Omental fat pad (tissue), 4 donors: ENCODE measurements at places on chromosomes 1 and 21. TPM values are rescaled to one million over a fixed set of nuclear protein-coding genes. Genes with fewer than 3 reads are reported as not detected.

DNA sequence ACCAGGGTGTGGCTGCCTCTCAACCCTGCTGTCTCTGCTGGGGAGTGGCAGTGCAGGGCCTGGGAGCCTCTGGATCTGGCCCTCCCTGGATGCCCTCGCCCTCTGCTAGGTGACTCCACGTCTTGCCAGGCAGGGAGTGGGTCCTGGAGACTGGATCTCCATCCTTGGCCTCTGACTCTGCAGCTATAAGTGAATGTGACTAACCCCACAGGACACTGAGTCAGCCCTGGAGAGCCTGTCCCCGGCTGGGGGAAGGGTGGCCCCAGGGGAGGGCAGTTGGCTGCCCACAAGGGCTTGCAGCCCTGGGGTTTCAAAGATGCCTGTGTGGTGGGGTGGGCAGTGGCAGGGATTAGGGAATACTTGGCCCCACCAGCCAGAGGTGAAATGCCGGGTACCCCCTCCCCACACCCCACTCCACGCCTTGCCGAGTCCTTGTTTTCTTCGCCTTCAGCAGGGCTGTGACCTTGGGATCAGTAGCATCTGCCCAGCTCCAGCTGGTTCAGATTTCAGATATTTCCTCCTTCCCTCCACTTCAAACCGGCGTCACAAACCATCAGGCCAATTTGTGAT lies 1.9 kb upstream of the MYBPH start:
- no peak for DNase-seq

DNA sequence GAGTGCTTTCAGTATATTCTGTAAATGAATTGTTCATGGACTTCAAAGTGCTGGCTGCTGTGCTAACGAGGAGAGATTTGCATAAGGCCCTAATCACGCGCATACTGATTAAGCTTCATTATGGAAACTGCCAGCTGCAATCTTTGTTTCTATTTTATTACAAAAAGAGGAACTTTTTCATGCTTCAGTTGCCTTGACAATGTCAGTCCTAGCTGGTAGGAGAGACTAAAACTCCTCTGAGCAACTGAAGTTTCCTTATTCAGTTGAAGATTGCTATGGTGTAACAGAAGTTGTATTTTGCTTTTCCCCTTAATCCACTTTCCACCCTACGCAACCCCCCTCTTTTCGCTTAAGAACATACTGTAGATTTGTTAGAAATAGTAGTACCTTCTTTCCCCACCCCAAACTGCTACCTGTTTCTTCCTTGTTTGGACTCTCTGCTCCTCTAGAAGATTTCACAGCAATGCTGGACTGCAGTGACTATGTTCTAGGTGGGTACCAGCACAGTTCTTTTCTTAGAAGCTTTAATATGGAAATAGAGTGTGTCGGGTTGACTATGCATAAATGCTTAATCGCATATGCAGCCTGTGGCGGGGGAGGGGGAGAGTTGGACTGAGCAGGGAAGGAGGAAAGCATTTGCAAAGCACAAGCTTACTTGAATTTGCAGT lies 108.3 kb downstream of the POU2F1 start:
- DNase-seq: no peak

DNA sequence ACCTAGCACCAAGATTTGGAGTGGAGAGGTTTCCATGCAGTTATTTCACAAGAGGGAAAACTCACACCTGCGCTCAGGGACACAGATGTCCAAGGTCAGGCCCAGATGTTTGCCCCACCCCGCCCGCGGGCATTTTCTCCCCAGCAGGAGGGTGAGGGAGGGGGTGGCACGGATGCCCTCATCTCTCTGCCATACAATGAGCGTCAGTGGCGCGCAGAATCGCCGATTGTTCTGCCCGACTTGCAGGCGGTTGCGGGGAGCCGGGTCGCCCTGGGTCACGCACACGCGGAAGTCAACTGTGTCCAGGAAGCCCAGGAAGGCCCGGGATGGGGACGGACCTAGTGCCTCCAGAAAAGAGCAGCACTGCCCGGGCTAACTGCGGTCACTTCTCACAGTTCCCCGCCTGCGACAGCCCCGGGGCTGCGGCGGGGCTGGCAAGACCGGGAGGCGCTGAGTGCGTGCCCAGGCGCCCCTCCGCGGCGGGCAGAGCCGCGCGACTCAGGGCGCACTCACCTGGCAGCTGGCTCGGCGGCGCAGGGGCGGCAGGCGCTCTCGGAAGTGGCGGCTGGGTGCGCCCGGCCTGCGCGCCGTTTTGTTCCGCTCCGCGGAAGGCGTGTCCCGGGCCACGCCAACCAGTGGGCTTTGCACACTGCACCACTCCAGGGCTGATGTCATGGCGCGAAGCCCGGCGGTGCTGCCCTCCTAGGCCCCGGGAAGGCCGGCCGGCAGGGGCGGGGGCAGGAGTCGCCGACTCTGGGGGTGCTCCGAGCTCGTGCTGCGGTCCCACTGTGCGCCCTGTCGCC lies at the start of gene CSRP1:
CSRP1 (minus strand) TSS at position 567 of the 803 bp plus-strand sequence. CDS start 10,820 bp downstream, outside the sequence.
- DNase-seq: no peak

GRCh38 chr1:228151180-228151925 lies 1.6 kb downstream of the GJC2 start:
- no peak for DNase-seq

GRCh38 chr1:100862591-100862990 lies 32.1 kb downstream of the EXTL2 start:
- no peak for DNase-seq

GRCh38 chr1:43552813-43553212 lies 22.1 kb downstream of the PTPRF start:
- DNase-seq: no peak

DNA sequence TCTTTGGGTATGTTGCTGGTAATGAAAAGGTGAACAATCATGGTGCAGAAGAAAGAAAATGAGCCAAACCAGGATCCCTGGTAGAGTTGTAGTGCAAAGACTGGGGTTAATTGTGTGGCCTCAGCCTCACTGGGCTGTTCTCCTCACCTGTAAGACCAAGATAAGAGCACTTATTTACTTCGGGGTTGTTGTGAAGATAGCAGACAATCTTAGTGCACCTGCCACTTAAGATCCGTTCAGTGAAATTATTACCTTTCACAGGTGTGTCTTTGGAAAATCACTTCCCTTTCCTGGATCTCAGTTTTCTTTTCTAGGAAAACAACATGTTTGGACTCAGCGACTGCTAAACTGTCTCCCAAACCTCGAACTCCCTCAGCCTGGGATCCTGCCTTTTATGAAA lies 1.3 kb upstream of the FGGY start:
- no peak for DNase-seq

GRCh38 chr1:232596666-232597303 lies 33.1 kb downstream of the SIPA1L2 start:
- no peak for DNase-seq

DNA sequence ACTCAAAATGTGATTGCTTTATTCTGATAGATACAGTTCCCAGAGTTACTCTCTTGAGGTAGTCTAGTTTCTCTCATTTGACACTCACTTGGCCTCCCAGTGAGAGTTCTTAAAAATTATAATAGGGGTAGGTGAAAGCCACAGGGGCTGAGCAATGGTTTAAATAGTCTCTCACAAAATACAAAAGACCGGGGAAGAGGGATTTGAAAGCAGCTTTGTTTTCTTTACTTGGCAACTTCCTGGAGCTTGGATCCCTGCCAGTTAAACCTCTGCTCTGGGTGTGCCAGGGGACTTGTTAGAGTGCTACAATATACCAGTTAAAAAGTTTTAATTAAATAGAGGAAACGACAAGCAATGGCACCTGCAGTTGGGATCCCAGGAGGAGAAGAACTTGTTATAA lies 31.7 kb downstream of the OR13G1 start:
- no peak for DNase-seq

FYB2 gene
- total RNA-seq: not detected

ANGPTL3 gene
- not detected for total RNA-seq

DNA sequence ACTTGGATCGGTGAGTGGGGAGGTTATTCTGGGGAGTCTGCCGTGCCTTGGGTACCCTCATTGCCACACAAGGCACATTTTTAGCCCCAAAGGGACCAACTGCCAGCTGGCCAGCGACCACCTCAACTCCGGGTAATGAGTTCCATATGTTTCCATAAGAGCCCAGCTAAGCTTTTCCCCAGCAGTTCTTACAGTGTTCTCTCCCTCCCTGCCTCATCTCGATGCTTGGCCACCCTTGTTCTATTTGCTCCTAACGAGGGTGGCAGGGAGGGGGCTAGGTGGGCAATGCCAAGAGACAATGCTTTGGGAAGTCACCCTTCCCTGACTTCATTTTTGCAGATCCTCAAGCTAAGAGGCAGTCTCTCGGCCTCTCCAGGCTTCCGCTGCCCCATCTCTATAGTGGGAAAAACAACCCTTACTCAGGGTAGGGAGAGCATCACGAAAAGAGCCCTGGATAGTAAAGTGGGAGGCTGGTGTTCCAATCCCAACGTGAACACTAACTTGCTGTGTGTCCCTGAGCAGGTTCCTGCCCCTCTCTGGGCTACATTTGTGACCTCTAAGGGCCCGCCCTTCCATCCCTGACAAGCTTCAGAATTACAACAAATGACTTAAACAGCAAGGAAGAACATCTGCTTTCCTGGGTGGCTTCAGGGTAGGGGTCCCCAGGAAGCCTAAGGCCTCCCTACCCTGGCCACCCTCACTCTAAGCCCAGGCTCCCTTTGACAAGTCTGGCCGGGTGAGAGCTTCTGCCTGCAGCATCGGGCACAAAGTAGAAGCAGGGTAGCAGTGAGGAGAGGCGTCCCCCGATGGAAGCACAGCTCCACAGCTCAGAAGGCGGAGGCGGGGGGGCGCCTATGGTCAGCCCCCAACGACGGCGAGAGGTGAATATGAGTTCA lies 5.8 kb downstream of the ID3 start:
- DNase-seq: no peak

NENF gene
- 51.3 TPM for total RNA-seq

CLIC6 gene
- total RNA-seq: 6.2 TPM

TMCO4 gene
- 19.0 TPM for total RNA-seq

DNA sequence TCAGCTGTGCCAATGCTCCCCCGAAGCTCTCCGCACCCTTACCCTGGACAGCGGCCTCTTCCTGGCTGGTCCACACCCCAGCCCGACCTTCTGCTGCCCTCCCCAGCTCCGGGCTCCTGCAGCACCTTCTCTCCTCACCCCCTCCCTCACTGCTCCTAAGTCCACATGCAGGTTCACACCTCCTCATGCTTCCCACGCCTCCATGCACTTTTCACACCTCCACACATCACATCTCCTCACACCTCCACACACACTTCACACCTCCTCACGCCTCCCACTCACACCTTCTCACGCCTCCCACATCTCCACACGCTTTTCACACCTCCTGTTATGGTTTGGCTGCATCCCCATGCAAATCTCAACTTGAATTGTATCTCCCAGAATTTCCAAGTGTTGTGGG lies 18.9 kb downstream of the GPR137B start:
- no peak for DNase-seq

DNA sequence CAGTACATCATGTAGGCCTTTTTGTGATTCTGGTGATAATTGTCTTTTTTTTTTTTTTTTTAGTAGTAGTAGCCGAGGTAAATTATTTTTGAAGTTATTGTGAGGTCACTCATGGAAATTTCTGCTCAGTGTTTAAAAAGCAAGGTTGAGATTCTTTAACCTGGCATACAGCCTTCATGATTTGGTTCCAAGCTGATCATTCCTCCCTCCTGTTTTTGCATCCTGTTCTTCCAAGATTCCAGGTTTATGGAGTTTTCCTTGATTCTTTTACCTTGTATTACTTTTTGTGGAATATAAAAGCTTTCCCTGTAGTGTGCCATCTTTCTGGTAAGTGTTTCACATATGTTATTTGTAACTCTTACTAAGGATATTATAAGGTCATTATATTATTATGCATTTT lies 9.1 kb downstream of the ZFYVE9 start:
- DNase-seq: no peak
